ENCODE measurements at places on chromosomes 13 and 19.
A peak's percentile ranks its signal among the peaks of the same experiment; 100 is the strongest.

DNA sequence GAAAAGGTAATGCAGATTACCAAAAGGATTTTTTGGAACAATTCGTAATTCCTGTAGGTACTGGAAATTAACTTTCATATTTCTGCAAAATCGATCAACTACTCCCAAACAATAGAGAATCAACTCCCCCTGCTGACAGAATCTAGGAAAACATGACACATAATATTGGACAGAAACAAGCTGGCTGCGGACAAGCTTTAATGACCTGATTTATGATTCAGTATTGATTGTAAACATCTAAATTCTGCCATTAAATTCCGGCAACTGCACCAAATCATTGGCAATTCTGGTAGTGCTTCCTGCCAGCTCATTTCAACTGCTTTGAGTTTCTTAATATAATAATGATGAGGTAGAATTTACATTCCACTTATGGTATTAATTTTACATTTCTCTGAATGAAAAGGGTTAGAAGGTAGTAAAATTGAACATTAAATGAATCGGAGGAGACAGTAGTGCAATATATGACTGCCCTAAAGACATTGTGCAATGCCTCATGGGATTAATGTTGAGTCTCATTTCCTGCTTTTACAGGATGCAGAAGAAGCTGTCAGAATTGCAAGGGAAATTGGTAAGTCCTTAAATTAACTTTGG lies 146.5 kb downstream of the PCCA start:
- no peak for DNase-seq

DNA sequence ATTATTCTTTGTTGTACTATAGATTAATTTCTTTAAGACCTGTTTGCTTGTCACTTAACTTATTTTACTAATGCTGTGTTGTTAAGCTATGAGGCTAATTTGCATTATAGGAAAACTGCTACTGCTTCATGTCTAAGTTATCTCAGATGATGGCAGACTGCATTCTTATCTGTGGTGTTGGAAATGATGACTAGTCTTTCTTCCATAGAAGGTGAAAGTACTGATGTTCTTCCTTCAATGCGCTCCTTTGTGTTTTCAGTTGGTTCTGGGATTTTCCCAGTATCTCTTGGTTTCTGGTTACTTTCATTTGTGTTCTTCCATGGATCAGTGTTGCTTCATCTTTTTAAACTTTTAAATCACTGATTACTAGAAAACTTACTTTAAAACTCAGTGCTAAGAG lies 46.9 kb downstream of the TPP2 start:
- DNase-seq, result no peak

GRCh38 chr13:112837371-112838037 lies 131.5 kb upstream of the MCF2L start:
- DNase-seq, result no peak

DNA sequence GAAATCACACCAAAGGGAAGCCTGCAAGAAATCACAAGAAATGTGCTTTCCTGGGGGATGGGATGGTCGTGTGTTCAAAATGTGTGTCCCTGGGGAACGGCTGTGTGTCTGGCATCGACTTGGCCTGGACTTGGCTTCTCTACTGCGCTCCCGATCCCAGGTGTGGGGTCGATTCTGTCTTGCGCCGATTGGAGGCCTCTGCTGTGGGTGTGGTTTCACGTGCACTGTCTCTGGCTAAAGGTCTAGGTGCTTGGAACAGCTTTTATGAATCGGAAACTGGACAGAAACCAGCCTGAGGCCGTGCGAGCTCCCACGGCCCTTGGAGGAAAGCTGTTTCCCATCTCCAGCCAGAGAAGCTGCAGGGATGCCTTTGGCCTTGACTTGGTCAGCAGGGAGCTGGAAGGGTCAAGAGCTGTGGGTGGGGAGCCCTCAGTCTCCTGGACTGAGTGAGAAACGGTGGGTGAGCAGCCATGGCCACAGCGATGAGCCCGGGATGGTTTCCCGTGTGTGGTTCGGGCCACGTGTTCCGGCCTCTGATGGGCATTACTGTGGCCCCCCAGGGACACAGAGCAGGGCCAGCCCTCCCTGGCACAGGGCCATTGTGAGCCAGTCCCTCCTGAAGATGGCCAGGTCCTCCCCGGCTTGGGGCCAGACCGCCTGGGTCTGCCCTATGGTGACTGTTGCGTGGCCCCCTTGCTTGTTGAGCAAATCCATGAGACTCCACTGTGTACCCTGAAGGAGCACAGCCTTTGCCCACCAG lies 29.7 kb downstream of the MCF2L start:
- DNase-seq, result no peak

GRCh38 chr19:4391306-4391693 lies 9.0 kb downstream of the SH3GL1 start:
- DNase-seq, result no peak

DNA sequence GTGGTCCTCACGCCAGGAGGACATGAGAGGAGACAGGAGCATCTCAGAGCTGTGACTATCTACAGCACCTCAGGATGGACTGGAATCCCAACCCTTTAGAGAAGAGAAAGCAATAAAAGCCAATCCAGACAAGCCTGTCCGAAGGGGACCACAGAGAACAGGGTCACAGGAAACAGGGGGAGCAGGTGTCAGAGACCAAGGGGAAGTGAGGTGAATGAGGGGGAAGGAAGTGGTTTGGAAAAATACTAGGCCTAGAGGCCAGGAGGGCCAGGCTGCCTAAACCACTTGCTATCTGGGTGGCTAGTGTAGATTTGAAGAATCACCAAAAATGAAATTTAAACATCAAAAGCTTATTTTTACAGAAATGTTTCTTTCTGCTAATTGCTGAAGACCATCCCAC lies 16.2 kb downstream of the TMTC4 start:
- DNase-seq, result no peak

DNA sequence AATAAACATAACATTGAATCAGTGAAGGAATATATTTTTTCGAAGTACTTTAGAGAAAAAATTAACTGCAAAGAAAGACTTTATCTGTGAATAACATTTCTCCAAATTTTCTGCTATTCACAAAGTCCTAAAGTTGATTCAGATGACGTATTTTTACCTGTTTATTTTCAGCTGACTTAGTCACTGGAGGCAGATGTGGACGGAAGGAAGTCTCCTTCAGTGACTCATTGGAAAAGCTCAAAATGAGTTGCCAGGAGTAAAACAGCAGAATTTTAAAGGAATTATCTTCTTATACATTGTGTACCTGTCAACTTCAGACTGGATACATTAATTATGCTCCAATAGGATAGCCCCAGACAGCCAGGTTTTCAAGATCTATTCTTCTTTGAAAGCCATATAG lies 679.3 kb upstream of the GPC6 start:
- DNase-seq, result no peak

- peak; percentile 56 for DNase-seq
Observed at GRCh38 chr13:20924758-20925394, 22.3 kb upstream of the XPO4 start.

GRCh38 chr19:34345947-34346351 lies 19.0 kb upstream of the GPI start:
- peak; percentile 57 for DNase-seq

- DNase-seq, result peak; percentile 51
Observed at GRCh38 chr19:35828692-35829301, 16.2 kb upstream of the PRODH2 start.

DNA sequence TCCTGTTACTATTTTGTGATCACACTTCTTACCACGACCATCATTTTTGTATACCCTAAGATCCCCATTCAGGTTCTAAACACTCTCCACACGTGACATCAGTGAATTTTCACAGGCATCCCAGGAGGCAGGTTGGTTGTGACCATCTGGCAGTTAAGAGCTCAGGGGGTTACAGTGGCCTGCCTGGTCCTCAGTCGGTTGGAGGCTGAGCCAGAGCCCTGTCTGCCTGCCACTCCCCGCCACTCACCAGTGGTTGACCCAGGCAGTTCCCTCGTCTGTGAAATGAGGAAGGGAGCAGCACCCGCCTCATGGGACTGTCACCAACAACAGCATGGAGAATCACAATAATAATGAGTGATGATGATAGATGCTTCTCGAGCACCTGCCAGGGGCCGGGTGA lies 36.4 kb upstream of the EHD2 start:
- DNase-seq, result no peak
